ENCODE measurements at places on chromosomes 2 and 18.

DNA sequence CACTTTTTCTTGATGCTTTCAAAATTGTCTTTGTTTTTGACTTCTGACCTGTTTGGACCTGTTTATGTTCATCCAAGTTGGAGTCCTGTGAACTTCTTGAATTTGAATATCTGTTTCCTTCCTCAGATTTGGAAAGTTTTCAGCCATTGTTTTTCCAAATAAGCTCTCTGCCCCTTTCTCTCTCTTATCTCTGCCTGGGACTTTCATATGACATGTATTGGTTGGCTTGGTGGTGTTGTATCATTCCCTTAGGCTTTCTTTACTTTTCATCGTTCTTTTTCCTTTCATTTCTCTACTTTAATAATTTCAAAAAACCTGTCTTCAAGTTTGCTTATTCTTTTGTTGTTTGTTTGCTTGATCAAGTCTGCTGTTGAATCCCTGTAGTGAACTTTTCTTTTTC, 60.1 kb upstream of the LDLRAD4 start:
- DNase-seq = no peak

DNA sequence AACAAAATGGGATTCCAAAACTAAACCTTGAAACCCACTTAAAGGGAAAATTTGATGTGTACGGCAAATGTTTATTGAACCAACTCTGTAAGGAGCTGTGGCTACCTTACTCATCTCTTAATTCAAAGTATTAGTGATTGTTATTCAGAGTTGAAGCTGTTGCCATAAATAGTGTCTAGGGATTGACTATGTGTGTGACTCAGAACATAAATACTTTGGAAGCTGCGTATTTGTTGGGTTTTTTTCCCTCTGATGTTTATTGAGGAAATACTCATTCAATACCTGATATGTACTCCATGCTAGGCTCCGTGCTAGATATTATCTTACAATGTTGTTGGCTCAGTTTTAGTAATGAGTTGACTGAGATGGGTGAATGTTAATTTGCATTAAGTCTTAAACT, 90.4 kb downstream of the PTRHD1 start:
- DNase-seq = no peak

DNA sequence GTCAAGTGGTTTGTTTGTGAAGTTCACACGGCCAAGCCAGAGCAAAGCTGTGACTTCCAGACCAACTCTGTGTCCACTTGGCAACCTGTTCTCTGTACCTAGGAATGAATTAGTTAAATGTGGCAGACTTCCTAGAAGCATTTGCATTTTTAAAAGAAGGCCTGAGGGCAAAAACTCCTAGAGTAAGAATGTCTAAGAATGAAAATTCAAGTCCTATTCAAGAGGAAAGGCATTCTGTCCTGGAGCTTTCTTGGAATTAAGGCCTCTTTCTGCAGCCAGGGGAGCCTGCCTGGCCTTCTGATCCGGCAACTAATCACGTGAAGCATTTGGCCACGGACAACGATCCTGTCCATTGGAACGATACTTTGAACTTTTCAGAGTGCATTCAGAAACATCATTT, 155.0 kb downstream of the SETBP1 start:
- DNase-seq = peak; percentile 42

- DNase-seq = no peak
Observed at GRCh38 chr2:172674034-172674967, 61.3 kb upstream of the RAPGEF4 start.

DNA sequence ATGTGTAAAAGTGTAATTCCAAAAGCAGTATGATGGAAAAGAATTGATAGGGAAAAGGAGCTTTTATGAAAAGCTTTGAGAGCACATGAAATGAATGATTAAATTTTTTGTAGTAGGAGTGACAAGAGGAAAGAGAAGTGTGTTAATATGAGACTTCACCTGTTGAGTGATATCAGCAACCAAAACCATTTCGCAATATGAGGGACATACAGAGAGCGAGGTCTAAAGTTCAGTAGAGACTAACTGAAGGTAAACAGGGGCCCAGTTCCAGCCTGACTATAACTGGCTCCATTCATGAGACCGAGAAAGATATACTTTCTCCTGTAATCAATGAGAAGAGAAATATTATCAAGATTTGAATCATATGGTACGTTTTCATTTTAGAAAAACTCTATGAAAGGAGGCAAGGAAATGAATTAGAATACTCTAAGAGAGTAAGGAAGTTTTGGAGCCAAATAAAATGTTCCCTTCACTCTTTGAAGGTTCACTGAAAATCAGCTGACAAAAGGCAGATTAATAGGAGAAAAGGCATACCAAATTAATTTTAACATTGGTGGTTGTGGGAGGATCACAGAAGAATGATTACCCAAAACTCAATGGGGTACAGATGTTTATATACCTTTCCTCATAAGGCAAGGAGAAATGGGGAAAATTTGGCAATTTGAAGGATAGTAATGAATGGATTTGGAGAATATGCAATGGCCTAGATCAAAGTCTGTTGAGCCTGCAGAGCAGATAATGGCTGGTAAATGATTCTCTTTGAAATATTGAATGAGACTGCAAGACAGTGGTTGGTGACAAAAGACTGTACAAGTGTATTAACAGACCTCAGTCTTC, 932.2 kb downstream of the TDRD15 start:
- no peak for DNase-seq
